ENCODE measurements at places on chromosomes 16 and 17.
A peak's percentile ranks its signal among the peaks of the same experiment; 100 is the strongest.

DNA sequence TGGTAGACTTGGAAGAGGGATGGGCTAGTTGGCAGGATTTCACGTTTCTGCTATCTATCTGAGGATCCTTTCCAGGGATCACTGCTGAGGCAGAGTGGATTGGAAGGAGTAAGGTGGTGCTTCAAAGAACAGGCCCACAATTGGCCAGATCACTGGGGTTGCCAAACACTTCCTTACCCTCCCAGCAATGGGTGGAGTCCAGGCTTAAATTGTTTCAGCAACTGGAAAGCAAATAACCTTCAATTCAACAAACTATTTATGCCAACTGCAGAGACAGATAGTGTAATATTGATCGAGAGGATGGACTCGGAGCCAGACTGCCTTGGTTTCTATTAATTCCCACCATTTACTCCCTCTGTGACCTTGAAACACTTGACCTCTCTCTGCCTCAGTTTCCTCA lies 2.1 kb downstream of the ARRB2 start:
- peak; percentile 22 for DNase-seq

DNA sequence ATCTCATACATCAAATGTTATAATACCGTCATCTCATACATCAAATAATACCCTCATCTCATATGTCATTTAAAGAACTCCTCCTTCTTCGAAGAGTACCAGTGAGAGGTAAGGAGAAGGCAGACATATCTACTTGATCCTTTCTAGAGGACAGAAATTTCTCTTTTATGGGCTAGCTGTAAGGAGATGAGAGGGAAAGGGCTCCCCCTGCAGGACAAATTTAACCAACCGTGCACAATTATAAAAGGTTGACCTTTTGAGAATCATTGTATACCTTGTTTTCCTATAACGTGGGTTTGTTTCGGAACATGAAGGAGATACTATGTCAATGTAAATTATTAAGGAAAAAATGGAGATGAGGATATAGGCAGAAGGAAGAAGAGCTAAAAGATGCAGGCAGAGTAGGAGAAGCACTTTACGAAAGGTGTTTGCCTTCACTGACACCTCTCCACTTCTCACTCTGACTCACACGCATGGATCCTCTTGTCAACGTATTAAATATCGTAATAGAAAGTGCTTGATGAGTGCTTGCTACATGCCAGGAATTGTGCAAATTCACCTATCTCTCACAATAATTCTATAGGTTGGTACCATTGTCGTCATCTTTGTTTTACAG lies 465.9 kb upstream of the ERCC4 start:
- DNase-seq: peak; percentile 25

DNA sequence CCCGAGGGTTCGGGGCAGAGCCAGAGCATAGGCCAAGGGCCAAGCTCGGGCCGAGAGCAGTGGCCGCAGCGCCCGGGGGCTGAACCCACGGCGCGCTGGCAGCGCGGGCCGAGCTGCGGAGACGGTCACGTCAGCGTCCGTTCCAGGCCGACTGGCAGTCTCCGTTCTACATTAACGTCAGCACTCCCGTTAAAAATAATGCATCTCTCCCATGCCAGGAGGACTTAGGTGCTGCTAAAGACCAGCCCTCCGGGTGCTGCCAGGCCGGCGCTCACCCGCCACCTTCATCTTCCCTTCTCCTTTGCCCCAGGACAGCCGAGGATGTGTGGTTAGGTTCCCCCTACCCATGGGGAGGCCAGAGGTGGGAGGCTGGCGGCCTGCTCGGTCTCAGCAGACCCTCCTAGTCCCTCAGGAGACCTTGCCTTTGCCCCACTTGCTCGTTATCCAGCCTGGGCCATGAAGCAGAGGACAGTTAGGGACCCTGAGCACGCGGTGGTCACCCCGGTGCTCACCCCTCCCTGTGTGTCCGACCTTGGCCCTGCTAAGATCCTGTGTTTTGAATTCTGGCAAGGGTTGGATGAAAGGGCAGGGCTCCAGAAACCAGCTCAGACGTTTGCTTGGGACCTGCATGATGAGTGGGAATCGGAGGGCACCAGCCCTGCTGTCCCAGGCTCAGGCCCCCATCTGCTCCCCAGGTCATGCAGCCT lies 572 bp downstream of the MPG start:
- DNase-seq: peak; percentile 37

DNA sequence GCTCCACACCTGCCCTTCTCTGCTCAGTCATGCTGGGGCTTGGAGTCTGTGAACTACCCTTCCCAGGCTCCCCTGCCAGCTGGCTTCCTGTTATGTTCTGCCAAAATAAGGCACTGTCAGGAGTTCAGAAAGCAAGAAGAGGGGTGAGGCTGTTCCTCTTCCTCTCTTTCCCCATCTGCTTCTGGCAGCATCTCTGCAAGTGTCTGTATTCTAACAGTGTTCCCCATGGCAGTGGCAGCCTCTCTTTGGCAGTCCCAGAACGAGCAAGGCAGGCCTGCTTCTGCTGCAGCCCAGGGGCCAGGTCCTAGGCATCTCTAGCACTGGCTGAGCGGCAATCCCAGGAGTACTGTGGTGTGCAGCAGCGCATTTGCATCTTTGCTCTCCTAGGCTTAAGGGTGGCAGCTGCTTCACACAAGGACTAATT lies 219.1 kb downstream of the STX8 start:
- DNase-seq: no peak

DNA sequence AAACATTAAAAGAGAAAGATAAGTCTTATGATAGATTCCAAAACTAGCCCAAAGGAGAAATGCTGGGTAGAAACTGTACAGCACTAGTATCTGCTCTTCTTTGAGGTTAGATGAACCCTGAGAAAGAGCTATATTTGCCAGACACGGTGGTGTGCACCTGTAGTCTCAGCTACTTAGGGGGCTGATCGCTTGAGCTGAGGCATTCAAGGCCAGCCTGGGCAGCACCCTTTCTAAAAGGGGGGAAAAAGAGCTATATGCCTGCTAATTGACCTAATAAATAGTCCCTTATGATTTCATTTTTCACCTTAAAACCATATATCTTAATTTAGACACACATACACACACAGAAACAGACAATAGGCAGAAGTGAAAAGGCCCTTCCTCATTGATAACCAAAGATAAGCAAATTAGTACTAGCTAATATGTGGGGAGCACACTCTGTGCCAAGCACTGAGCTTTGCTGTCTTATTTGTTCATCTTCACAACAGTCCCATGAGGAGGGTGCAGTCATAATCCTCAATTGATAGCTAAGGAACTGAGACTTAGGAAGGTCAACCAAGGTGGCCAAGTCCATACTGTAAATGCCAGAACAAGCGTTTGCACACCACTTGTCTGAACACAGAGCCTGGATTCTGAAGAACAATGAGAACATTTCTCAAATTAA lies 56.6 kb upstream of the NLK start:
- peak; percentile 81 for DNase-seq

DNA sequence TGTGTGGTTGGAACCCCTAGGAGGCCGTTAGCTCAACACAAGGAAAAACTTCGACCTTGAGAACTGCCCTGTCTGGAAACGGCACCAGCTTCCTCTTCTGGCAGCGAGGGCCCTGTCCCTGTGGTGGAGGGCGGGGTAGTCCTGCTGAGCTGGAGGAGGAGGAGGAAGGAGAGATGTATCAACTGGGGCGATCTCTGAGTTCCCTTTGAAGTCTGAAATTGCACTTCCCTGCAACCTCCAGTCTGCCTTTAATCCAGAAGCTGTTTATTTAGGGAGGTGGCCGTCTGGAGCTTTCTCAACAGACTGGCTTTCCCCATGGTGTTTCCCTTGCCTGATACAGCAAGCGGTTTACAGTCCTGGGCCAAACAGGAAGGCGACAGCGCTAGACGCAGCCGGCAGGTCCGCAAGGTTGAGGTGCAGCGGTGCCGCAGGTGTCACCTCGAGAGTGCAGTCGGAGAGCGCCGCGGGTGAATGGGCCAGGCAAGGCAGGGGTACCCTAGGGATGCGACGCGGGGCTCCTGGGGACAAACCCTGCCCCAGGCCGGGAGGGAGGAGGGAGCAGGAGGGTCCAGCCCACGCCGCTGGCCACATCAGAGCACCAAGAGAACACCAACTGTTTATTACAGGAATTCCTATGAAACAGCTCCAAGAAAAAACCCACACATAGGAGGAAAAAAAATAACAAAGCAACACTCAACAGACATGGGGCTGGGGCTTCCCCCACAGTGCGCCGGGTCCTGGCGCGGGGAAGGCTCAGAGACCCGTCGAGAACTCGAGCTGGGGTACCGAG lies 11.4 kb upstream of the MRPS23 start:
- DNase-seq: peak; percentile 65

GRCh38 chr16:81168406-81168805 lies 70.1 kb upstream of the BCO1 start:
- no peak for DNase-seq

DNA sequence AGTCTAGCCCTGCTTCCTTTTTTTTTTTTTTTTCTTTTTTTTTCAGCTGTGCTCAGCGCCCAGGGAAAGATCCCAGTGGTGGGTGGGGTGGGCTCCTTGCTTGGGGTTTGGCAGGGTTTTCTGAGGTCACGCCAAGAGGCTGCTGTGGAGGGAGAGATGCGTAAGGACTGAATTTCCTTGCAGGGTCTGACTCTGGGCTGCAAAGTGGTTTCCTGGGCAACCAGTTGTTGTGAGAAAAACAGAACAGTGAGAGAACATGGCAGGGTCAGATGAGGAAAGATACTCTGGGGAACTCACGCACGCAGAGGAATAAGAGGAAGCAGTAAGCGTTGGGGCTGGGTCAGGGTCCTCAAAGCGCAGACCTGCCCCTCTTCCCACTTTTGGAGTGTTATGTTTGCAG lies 119.5 kb downstream of the IRF8 start:
- no peak for DNase-seq

DNA sequence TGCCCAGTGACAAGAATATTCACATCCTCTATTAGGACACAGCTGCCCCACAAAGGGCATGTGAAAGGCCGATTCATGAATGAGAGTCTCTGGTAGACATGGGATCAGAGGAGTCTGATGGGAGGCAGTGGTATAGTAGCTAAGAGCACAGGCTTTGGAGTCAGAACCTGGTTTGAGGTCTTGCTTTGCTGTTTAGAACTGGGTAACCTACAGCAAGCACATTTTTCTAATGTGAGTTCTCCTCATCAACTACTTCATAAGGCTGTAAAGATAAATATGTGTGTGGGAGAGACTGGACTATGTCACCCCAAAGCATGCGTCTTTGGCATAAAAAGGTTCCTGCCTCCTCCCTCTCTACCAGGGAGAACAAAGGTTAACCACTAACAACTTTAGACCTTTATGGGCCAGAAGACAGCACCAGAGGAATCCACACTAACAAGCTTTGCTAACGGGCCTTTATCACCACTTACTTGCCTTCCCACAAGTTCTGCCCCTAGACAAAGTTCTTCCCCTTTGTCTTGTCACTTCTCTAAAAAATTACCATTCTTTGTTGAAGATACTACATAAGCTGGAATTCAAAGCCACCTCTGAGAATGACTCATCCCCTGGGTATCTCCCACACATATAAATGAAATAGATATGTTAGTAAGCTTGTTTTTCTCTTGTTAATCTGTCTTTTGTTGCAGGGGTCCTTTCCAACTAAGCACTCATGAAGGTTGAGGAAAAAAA lies 21.1 kb downstream of the CDR2 start:
- peak; percentile 71 for DNase-seq

- no peak for DNase-seq
These were observed 2.8 kb downstream of the WNK4 start for GRCh38 chr17:42783062-42783790.

DNA sequence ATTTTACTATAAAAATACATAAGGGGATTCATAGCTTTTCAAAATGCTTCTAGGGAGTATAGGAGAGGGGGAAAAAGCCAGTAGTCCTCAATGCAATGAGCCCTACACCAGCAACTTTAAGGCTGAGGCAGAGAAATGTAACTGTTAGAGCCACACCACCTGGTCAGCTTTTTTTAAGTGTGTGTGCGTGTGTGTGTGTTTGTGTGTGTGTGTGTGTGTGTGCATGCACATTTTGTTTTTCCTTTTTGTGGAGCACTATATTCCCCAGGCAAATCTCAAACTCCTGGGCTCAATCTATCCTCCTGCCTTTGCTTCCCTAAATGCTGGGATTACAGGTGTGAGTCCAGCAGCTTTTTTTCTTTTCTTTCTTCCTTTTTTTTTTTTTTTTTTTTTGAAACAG lies 2.3 kb upstream of the MEIOC start:
- DNase-seq: no peak

DNA sequence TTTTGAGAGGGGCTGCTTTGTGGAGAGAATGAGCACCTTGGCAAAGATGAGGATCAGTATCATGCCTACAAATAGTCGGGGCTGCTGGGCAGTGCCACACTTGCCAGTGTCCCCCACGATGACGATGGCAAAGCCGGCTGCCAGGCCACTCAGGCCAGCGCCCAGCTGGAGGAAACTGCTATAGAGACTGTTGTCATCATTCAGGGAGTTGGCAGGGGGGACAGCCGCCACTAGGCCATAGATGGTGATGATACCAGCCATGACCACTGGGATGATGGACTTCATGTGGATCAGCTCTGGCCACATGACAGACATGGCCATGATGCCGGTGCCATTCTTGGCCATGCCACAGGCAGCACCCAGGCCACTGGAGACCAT lies 23.8 kb downstream of the MINK1 start:
- DNase-seq: no peak

GRCh38 chr17:9575381-9576101 lies at the start of gene STX8:
Gene STX8, minus strand, starts transcription at chr17:9575820. Its CDS starts 12 bp downstream, at chr17:9575808.
- DNase-seq: peak; percentile 87

DNA sequence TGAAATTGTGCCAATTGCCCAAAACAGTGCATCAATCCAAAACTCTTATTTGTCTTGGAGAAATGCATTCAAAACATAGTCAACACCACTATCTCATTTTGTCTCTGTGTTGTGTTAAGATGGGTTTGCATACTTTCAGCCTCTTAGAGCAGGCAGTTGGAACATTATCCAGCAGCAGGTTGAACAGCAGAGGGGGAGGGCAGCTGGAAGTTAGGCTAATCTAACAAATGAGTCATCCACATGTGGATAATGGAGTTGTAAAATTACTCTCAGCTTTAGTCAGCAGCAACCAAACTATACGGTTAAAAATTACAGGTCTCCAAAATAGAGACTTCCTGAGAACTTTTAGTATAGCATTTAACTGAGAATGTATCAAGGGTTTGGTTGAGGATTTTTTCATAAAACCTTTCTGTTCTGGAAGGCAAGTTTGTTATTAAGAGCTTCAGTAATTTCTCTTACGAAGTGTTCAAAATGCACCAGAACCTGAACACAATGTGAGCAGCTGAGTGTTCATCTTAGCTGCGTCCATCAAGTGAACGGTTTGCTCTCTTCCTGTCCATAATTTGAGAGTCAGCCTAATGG lies 46.3 kb downstream of the PRKCA start:
- peak; percentile 29 for DNase-seq

DNA sequence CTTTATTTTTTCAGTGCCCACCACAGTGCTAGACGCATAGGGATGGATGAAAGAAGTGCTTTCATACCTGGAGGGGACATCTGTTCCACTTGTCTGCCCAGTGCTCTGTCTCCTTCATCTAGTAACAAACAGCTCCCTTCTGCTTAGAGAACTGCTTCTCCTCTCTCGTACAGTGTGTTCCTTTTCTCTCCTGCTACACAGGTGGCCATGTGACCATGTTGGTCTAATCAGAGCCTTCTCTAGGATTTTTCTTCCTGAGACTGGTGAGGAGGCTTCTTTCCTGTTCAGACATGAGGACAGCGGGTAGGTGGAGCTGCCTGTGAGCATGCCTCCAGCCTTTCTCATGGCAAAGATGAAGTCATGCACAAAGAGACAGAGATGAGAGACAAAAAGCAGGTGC lies 182.7 kb downstream of the TMEM132E start:
- no peak for DNase-seq

GRCh38 chr17:42118545-42118944 lies 2.6 kb downstream of the KAT2A start:
- peak; percentile 58 for DNase-seq

- DNase-seq: no peak
These were observed 3.7 kb downstream of the KLHDC4 start for GRCh38 chr16:87762071-87762571.
